ENCODE measurements at places on chromosomes 11 and 22. TPM values are rescaled to one million over a fixed set of nuclear protein-coding genes. Genes with fewer than 3 reads are reported as not detected.

GRCh38 chr11:114221037-114221436 is 75.2 kb upstream of the NNMT start:
- peaks cover 37% of the 10 kb centered on the region for H3K4me1 ChIP-seq
- H3K36me3 ChIP-seq = no peaks in the 10 kb centered on the region
- H3K27ac ChIP-seq = no peak overlapping the region
- no peak overlapping the region for H3K4me3 ChIP-seq
- H3K27me3 ChIP-seq = no peaks in the 10 kb centered on the region

DNA sequence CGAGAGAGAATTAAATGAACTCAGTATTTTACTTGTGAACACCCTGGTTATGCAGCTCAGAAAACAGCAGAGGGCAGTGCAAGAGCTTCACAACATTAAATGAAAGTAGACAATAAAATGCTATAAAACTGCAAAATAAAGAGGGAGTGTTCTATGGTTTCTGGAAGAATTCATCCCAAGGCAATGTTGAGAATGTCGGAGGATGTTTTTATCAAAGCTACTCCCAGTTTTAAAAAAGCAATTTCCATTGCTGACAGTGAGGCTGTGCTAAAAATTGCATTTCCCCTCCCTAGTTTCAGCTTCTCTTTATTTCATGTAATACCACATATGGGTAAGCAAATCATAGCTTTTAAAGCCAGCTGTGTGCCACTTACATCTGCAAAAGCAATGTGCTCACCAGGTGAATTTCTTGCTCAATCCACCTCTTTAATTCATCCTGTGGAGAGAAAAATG is 296.8 kb downstream of the RAB38 start:
- DNase-seq = no peak
- H3K4me3 ChIP-seq = no peak overlapping the region
- no peaks in the 10 kb centered on the region for H3K36me3 ChIP-seq
- no peaks in the 10 kb centered on the region for H3K27me3 ChIP-seq
- no peak overlapping the region for H3K27ac ChIP-seq
- no peaks in the 10 kb centered on the region for H3K4me1 ChIP-seq

DNA sequence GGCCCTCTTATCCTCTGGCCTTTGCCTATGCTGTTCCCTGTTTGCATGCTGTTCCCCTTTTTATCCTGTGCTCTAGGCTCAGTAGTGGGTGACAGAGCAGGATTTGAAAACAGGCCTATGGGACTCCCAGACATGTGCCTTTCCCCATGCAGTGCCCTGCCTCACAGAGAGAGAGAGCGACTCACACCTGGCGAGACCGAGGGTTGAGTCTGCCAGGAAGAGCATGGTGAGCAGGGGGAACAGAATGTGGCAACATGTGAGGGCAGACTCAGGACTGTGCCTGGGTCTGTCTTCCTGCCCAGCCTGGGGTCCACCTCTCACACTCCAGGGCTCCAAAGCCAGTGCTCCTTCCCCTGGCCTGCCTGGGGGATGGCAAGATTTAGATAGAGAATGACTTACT is 75.0 kb downstream of the NFAM1 start:
- H3K36me3 ChIP-seq = no peaks in the 10 kb centered on the region
- no peak overlapping the region for H3K4me3 ChIP-seq
- H3K27ac ChIP-seq = no peak overlapping the region
- DNase-seq = no peak
- no peaks in the 10 kb centered on the region for H3K4me1 ChIP-seq

GRCh38 chr11:61126256-61126655 is 24.0 kb downstream of the CD5 start:
- peaks cover 2% of the 10 kb centered on the region for H3K36me3 ChIP-seq
- no peak for DNase-seq
- peaks cover 4% of the 10 kb centered on the region for H3K4me1 ChIP-seq
- H3K27me3 ChIP-seq = no peaks in the 10 kb centered on the region

TMEM45B gene
- total RNA-seq = 1.5 TPM

DNA sequence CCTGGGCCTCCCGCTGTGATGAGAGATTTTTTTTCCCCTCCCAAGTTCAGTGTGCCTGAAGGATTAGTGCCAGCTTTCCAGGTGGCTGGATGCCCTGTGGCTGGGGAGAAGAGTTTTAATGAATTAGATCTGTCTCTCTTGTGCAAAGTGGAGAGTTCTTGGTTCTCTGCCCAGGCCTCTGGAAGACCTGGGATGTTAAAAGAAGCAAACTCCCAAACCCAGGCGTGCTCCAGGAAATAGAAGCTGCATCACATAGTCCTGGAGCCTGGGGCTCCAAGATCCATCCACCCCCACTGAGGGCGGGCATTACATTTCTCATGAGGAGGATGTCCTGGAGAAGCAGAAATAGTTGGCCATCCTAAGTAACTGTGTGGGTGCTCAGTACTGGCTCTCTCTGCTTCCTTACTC is 30.6 kb downstream of the SDHAF2 start:
- no peak for DNase-seq
- H3K36me3 ChIP-seq = peaks cover 9% of the 10 kb centered on the region
- H3K27me3 ChIP-seq = no peaks in the 10 kb centered on the region
- no peaks in the 10 kb centered on the region for H3K4me1 ChIP-seq

DNA sequence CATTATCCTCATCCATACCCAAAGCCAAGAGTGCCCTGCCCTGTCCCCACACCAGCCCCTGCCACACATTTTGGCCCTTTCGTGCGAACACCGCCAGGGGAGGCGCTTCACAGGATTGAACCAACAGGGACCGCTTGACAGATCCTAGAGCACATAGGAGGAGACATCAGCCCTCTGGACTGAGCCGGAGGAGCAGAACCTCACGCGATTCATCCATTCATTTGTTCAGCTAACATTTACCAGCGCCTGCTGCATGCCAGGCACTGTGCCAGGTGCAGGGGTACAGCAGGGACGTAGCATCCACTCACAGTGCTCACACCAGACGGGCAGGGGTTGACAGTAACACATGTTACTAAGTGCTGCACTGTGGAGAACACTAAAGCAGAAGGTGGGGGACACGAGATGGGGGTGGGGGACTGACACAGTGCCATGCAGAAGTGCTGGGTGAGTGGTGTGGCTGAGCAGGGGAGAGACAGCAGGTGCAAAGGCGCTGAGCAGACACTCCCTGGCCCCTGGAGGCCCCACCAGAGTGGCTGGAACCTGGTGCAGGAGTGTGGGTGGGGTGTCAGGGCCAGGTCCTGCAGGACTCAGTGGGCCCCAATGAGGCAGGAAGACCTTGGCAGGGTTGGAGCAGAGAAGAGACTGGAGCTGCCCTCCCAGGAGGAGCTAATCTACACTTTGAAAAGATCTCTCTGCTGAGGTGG is 3.4 kb downstream of the GNAZ start:
- no peak overlapping the region for H3K4me3 ChIP-seq
- H3K27ac ChIP-seq = no peak overlapping the region
- peaks cover 2% of the 10 kb centered on the region for H3K36me3 ChIP-seq
- no peak for DNase-seq
- peaks cover 16% of the 10 kb centered on the region for H3K27me3 ChIP-seq

DNA sequence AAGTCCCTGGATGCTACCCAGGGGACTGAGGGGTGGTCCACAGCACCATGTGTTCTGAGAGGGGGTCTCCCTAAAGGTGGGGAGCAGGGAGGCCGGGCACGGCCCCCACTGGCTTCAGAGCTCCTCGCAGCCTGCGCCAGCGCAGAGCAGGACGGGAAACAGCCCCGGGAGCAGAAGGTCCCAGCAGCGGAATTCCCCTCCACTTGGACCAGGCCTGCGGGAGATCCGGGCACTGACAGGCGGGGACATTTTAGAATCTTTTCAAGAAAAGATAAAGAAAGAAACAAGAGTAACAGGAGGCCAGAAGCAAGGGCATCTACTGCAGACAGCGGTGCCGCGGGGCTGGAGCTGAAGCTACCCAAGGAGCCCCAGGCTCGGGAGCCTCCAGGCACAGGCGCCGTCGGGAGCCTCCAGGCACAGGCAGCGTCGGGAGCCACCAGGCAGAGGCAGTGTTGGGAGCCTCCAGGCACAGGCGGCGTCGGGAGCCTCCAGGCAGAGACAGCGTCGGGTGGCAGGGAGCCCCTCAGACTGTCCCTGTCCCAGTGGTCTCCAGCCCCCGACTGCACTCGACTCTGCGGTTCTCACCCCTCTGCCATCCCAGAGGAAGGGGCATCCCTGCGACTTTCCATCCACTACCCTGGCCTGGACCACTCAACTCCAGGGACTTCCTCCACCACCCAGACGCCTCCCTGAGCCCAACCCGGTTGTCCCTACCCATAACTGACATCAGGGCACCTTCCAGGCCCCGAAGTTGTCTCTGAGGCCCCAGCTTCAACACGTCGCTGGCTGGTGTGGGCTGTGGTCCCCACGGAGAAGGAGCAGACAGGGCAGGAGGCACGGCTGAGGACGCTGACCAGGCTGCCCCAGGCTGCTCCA is 211.1 kb downstream of the BRD1 start:
- peaks cover 20% of the 10 kb centered on the region for H3K27me3 ChIP-seq
- no peak overlapping the region for H3K4me3 ChIP-seq
- no peaks in the 10 kb centered on the region for H3K36me3 ChIP-seq
- H3K27ac ChIP-seq = no peak overlapping the region

HMOX1 gene
- total RNA-seq = 6.4 TPM

GRCh38 chr22:23893945-23894709 is at the start of gene MIF:
MIF (plus strand) TSS chr22:23894383; CDS start chr22:23894475, 92 bp downstream.
- H3K4me3 ChIP-seq = peak within 1 kb of the TSS; percentile 94
- peaks cover 9% of the 10 kb centered on the region for H3K36me3 ChIP-seq
- H3K27ac ChIP-seq = peak within 1 kb of the TSS; percentile 99

SCN4B gene
- 0.16 TPM for total RNA-seq

BEST1 gene
- total RNA-seq = 0.44 TPM

DNA sequence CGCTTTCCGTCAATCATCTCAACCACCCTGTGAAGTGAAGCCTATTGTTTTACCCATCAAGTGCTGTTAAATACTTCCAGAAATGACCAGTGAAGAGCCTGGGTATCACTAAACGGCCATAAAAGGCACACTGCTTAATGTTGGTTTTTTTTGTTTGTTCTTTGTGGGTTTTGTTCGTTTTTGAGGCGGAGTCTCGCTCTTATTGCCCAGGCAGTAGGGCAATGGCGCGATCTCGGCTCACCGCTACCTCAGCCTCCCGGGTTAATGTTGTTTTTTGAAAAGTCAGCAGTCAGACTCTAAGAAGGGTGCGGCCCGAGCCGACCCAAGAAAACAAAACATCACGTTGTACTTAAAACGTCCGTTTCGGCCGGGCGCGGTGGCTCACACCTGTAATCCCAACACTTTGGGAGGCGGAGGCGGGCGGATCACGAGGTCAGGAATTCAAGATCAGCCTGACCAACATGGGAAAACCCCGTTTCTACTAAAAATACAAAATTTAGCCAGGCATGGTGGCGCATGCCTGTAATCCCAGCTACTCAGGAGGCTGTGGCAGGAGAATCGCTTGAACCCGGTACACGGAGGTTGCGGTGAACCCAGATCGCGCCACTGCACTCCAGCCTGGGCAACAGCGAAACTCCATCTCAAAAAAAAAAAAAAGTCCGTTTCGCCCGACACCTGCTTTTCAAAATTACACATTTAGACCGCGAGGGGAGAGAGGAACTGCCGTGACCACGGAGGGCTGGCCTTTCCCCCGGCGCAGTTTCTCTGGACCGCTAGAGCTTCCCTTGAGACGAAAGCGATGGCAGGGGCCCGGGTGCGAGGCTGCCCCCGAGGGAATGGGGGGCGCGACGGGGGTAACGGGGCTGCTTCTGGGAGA is 714 bp downstream of the CD59 start:
- DNase-seq = peak; percentile 30
- H3K36me3 ChIP-seq = peaks cover 11% of the 10 kb centered on the region
- peaks cover 23% of the 10 kb centered on the region for H3K4me1 ChIP-seq
- peak overlapping the region; percentile 90 for H3K4me3 ChIP-seq

CSNK2A3 gene
- 1.3 TPM for total RNA-seq

SYT12 gene
- total RNA-seq = 0.20 TPM

- H3K27ac ChIP-seq = no peak overlapping the region
- no peak overlapping the region for H3K4me3 ChIP-seq
- no peak for DNase-seq
- no peaks in the 10 kb centered on the region for H3K4me1 ChIP-seq
Measured at GRCh38 chr11:43486141-43486540, 127.4 kb downstream of the TTC17 start.

GRCh38 chr11:75576499-75576918 is 14.5 kb downstream of the SERPINH1 start:
- H3K27me3 ChIP-seq = no peaks in the 10 kb centered on the region
- H3K27ac ChIP-seq = no peak overlapping the region
- no peak overlapping the region for H3K4me3 ChIP-seq
- H3K36me3 ChIP-seq = peaks cover 7% of the 10 kb centered on the region
- H3K4me1 ChIP-seq = no peaks in the 10 kb centered on the region

IFITM1 gene
- 2.3 TPM for total RNA-seq

GRCh38 chr11:64306876-64307622 is 1.7 kb downstream of the ESRRA start:
- no peaks in the 10 kb centered on the region for H3K36me3 ChIP-seq
- H3K4me1 ChIP-seq = peaks cover 9% of the 10 kb centered on the region
- DNase-seq = no peak

IL18 gene
- total RNA-seq = 2.9 TPM

C11orf86 gene
- not detected for total RNA-seq

All from progenitor cell of endocrine pancreas (in vitro differentiated cells).